ENCODE measurements at places on chromosomes 16 and 17. TPM values are rescaled to one million over a fixed set of nuclear protein-coding genes. Genes with fewer than 3 reads are reported as not detected.

Gene NPLOC4
- 74.9 TPM for polyA plus RNA-seq

Gene EPN3
- polyA plus RNA-seq, result 0.09 TPM

Gene ZNF205
- 14.5 TPM for polyA plus RNA-seq

- H3K27ac ChIP-seq, result no peak overlapping the region
- H3K4me3 ChIP-seq, result no peak overlapping the region
- peaks cover 16% of the 10 kb centered on the region for H3K4me1 ChIP-seq
- H3K36me3 ChIP-seq, result peaks cover 9% of the 10 kb centered on the region
- peaks cover 37% of the 10 kb centered on the region for H3K27me3 ChIP-seq
Observed at GRCh38 chr17:79790805-79791734, 5.8 kb downstream of the CBX8 start.

DNA sequence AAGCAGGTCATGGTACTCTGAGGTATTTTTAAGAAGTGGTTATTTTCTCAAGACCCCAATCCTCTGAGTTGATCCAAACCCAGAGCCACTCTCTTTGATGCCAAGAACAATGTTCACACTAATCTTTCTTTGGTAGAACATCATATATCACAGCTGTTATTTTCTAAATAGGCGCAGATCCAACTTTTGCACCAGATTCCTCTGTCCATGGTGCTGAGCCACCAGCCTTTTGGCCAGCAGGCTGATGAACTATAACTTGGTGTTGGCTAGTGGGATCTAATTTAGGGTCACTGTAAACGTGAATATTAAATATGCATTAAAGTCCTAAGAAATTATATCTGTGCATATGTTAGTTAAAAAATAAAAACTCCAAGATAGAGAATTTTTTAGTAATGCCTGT is 7.0 kb upstream of the ZKSCAN2 start:
- no peak for DNase-seq
- H3K4me1 ChIP-seq, result no peaks in the 10 kb centered on the region
- no peaks in the 10 kb centered on the region for H3K27me3 ChIP-seq

DNA sequence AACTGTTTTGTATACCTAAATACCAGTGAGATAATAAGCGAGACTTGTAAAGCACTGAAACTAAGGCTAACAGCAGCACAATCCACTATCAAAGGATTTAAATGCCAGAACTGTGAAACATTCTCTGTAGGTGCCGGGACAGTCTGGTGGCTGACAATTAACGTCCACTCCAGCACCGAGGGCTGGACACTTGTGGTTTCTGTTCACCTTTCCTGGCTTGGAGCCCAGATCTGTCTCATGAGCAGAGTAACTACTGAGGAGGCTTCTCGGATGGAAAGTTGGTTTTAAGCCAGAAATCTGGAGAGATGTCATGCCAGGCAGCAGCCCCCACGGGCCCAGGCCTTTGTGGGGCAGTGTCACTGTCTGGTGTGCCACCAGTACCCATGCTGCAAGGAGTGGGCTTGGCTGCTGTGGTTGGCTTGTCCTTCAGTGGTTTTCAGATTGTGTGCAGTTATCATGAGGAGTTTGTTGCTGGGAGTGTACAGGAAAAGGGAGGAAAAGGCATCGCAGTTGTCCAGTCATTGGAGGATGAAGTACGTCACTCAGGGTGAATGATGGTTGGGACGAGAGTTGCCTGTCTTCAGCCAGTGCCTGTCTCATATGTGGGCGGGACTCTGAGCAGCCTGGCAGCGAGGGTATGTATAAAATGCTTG is 35.5 kb downstream of the UBN1 start:
- H3K36me3 ChIP-seq, result peaks cover 71% of the 10 kb centered on the region
- DNase-seq, result peak; percentile 80
- H3K4me1 ChIP-seq, result peaks cover 9% of the 10 kb centered on the region
